GM23248 (cell line): ENCODE measurements at places on chromosomes 5 and 9. TPM values are rescaled to one million over a fixed set of nuclear protein-coding genes. Genes with fewer than 3 reads are reported as not detected.
A peak's percentile ranks its signal among the peaks of the same experiment; 100 is the strongest.

ITGA2 gene
- polyA plus RNA-seq = 10.3 and 10.4 TPM in 2 replicates

NIM1K gene
- polyA plus RNA-seq = 1.2 and 1.8 TPM in 2 replicates

NUDT12 gene
- 5.2 and 6.7 TPM in 2 replicates for polyA plus RNA-seq

GRCh38 chr5:1724822-1725602 lies 74.6 kb downstream of the MRPL36 start:
- no peak for DNase-seq

DNA sequence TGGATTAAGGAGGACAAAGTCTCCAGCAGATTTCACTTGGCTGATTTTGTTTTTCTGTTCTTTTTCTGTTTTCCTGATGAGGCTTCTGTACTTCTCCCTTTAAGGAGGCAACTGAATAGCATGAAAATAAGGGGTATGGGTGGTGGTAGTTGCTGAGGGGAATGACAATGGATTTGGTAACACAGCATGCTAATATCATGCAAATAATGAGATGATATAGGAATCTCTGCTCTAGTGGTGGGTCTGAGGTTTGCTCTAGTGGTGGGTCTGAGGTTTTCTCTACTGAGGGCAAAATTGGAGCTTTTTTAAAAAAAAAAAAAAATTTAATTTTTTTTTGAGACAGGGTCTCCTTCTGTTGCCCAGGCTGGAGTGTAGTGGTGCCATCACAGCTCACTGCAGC lies 139.7 kb downstream of the C9orf152 start:
- no peak for DNase-seq

DNA sequence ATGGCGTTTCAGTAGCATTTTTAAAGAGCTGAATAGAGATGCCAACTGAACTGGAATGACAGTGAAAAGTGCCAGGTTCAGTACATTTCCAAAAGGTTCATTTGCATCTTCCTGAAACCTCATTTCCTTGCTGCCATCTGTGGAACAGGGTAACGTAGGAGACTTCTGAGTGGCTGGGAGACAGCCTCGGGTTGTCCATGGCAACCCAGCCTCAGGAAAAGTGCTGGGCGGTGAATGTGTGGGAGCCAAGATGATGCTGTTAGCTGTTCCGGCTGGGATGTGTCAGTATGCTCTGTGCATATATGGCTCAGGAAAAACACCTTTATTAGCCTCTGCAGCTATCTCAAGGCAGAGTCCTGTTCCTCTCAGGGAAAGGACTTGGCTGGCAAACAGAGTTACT lies 87.5 kb downstream of the KLHL3 start:
- DNase-seq = no peak

GRCh38 chr5:5156471-5157082 lies 16.4 kb downstream of the ADAMTS16 start:
- no peak for DNase-seq

RETREG1 gene
- 0.93 and 1.1 TPM in 2 replicates for polyA plus RNA-seq

DNA sequence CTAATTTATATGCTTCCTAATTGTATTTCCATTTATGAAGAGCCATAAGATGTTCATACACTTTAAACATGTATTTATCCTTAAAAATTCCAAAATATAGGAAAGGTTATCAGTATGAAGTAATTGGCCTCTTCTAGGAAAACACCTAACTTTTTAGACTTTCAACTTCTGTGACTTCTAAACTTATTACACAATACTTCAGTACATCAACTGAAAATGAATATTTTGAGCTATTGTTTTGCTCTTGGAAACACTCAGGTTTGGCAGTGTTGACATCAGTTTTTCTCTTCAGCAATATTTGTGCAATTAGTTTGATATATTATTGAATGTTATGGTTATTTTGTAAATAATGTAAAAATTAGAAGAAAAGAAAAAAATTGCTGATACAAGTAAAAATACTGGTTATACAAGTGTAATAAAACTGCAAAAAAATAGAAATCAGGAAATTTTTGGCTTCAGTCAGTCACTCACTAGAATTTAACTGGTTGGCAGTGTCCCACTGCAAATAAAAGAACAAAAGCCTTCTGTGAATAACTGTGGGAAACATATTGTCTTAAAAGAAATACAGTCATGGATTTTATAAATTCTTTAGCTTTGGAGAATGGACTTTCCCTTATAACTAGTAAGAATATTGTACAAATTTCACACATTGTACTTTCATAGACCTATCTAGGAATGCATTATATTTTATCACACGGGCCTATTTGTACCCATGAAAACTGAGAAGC lies 635.9 kb downstream of the TLE1 start:
- DNase-seq = no peak

- DNase-seq = peak; percentile 78
Measured at GRCh38 chr5:98904780-98905179, 24.0 kb downstream of the CHD1 start.

GPBP1 gene
- polyA plus RNA-seq = 38.1 and 38.8 TPM in 2 replicates

SPATA6L gene
- 0.69 and 1.4 TPM in 2 replicates for polyA plus RNA-seq

- DNase-seq = peak; percentile 6
Measured at GRCh38 chr5:16013334-16014065, 166.1 kb downstream of the MARCHF11 start.

CEL gene
- 0.13 TPM in 1 of 2 replicates, not detected in the other for polyA plus RNA-seq

DNA sequence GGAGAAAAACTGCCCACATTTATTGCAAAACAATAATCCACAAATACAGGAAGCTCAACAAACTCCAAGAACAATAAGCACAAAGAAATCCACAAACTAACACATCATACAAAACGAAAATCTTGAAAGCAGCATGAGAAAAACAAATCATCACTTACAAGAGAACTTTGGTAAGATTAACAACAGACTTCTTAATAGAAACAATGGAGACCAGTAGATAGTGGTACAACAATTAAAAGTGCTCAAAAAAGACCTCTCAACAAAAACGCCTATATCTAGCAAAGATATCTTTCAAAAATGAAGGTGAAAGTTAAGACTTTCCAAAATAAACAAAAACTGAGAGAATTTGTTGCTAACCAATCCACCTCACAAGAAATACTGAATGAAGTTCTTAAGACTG lies 38.4 kb downstream of the CDKL3 start:
- peak; percentile 19 for DNase-seq

- DNase-seq = no peak
Measured at GRCh38 chr5:149996205-149996890, 4.1 kb downstream of the TIGD6 start.

DMRT2 gene
- 0.19 TPM in 1 of 2 replicates, not detected in the other for polyA plus RNA-seq

PCDHB14 gene
- 1.7 and 2.1 TPM in 2 replicates for polyA plus RNA-seq

DNA sequence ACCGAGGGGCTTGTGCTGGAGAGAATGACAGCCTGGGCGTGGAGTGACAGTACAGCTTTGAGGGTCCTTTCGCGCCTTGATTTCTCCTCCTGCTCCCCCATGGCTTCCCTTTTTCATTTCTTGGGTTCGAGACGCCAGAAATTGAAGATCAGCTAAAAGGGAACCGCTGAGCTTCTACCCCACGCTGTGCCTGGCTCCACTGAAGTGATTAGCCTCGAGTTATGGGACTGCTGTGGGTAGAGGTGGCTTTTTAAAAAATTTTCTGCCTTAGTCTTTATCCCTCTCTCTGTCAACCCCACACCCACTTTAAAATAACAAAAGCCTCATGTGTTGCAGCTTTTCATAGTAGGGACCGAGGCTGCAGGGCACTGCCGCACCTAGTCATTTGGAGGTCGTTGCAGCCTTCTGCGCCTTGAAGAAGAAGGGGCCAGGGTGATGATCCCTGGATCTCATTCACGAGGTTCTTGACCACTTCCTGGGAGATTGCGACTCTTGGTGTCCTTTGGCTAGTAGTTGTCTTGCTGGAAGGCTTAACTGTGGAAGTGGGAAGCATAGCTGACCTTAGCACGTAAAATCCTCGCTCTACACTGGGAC lies 603 bp downstream of the PPIP5K2 start:
- DNase-seq = peak; percentile 44

- no peak for DNase-seq
Measured at GRCh38 chr5:78690253-78690972, 41.8 kb upstream of the LHFPL2 start.

SUSD3 gene
- not detected in 2 replicates for polyA plus RNA-seq

- DNase-seq = peak; percentile 20
Measured at GRCh38 chr9:121055642-121056143, 5.6 kb upstream of the C5 start.

GRCh38 chr9:132056717-132057560 lies 22.7 kb downstream of the MED27 start:
- no peak for DNase-seq

- peak; percentile 43 for DNase-seq
Measured at GRCh38 chr9:71592400-71592799, 175.9 kb downstream of the CEMIP2 start.

IFNA2 gene
- not detected in 2 replicates for polyA plus RNA-seq

DNA sequence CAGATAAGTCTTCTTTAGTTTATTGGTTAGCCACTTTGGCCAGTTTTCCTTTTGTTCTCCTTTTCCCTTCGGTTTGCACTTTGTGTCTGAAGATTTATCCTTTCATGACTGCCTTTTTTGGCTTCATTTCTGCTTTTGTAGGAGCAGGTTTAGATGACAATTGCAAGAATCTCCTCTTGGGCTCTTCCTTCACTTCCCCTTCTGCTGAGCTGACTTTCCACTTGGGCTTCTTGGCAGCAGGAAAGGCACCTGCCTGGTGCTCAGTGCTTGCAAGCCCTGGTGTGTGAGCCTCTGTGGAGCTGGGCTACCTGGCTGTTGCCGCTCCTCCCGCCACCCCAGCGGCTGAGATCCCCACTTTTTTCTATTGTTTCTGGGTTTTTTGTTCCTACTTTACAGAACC lies 7.3 kb downstream of the CCDC112 start:
- DNase-seq = no peak

- no peak for DNase-seq
Measured at GRCh38 chr5:66406761-66407336, 189.3 kb upstream of the MAST4 start.

- DNase-seq = no peak
Measured at GRCh38 chr9:113143432-113144227, 7.2 kb upstream of the SLC31A2 start.

GRCh38 chr5:56328753-56329560 lies 95.8 kb upstream of the ANKRD55 start:
- DNase-seq = peak; percentile 27

- peak; percentile 63 for DNase-seq
Measured at GRCh38 chr5:168992016-168992415, 308.9 kb downstream of the SLIT3 start.

ZBTB43 gene
- 11.5 and 12.3 TPM in 2 replicates for polyA plus RNA-seq

- peak; percentile 91 for DNase-seq
Measured at GRCh38 chr9:106878934-106879333, 16.0 kb downstream of the ZNF462 start.

SLC36A2 gene
- not detected in 2 replicates for polyA plus RNA-seq

LAMC3 gene
- not detected in 2 replicates for polyA plus RNA-seq

GRCh38 chr5:126492939-126493338 lies 69.7 kb downstream of the GRAMD2B start:
- no peak for DNase-seq

GRCh38 chr5:111935009-111935408 lies 178.0 kb upstream of the NREP start:
- DNase-seq = no peak

- DNase-seq = peak; percentile 72
Measured at GRCh38 chr9:76810377-76810957, 46.2 kb downstream of the PCA3 start.

- DNase-seq = no peak
Measured at GRCh38 chr5:139634028-139634325, 14.2 kb upstream of the CXXC5 start.

DNA sequence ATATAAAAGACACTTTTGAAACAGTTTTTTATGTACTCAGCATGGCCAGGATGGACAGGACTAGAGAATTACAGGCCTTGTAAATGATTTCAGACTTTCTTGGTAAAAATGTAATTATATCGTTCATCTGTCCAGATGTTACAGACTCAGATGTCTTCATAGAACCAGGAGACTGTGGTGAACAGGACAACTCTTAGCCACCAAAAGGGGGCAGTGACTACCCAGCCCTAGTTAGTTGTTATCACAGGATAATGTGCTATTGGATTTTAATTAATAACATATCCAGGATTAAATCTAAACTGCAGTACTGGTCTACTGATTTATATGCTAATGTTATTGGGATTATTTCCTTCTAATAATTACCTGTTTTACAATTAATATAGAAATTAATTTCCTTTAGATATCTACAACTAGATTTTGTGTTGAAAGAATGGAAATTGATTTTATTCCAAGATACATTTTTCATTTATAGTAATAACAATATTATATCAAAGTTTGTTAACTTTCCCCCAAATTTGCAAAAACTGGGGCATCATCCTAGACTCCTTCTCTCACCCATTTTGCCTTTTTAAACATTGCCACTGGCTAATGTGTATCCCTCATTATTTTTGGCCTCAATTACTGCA lies 99.4 kb downstream of the MTREX start:
- peak; percentile 76 for DNase-seq

CD72 gene
- polyA plus RNA-seq = 1.6 and 1.9 TPM in 2 replicates

NREP gene
- polyA plus RNA-seq = 1,378 and 1,415 TPM in 2 replicates

SLC36A3 gene
- not detected in 2 replicates for polyA plus RNA-seq

DNA sequence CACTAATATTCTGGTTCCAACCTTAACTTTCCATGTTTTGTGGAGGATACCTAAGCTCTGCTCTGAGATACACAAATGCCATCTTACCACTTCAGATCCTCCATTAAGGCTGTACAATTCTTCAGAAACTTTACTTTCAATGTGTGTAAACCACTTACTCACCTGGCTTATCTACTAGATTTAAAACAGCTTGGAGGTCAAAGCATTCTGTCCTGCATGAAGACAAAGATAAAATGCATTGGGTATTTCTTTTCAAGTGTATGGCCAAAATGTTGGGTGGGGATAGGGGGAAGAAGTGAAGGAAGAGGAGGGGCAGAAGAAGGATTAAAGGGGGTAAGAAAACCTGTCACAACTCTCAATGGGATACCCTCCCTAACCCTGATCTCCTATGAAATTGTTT lies 939 bp downstream of the GOLGA1 start:
- no peak for DNase-seq

CDC20B gene
- polyA plus RNA-seq = 0.20 TPM in 1 of 2 replicates, not detected in the other

GRCh38 chr9:16258191-16258590 lies 612.3 kb downstream of the BNC2 start:
- DNase-seq = no peak

- DNase-seq = no peak
Measured at GRCh38 chr5:1959725-1960581, 77.2 kb upstream of the IRX4 start.

GRCh38 chr5:4942831-4943178 lies 197.3 kb upstream of the ADAMTS16 start:
- DNase-seq = no peak

- no peak for DNase-seq
Measured at GRCh38 chr5:139061856-139062255, 136.3 kb downstream of the SIL1 start.

OTP gene
- not detected in 2 replicates for polyA plus RNA-seq
